ENCODE measurements at places on chromosomes 6 and 20.

- no peak for DNase-seq
Observed at GRCh38 chr20:34693414-34693813, 10.7 kb upstream of the TP53INP2 start.

GRCh38 chr20:3446779-3447178, 24.0 kb upstream of the ATRN start:
- no peak for DNase-seq

DNA sequence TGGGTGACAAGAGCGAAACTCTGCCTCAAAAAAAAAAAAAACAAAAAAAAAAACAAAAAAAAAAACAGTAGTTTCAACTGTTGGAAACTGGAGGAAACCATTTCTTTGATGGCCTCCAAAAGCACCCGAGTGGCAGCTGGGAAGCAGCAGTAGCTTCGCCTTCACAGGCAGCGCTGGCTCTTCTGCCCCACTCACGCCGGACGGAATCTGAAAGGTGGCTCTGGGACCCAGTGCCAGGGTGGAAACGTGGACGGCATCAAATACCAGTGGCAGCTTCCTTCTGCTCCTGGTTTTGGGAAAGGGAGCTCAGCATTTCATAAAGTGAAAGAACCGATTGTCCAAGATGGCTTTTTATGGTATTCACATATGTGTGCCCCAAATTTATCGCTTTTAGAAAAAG, 159.4 kb downstream of the SMOC2 start:
- no peak for DNase-seq

- DNase-seq = no peak
Observed at GRCh38 chr6:88599571-88599970, 363.8 kb downstream of the RNGTT start.

DNA sequence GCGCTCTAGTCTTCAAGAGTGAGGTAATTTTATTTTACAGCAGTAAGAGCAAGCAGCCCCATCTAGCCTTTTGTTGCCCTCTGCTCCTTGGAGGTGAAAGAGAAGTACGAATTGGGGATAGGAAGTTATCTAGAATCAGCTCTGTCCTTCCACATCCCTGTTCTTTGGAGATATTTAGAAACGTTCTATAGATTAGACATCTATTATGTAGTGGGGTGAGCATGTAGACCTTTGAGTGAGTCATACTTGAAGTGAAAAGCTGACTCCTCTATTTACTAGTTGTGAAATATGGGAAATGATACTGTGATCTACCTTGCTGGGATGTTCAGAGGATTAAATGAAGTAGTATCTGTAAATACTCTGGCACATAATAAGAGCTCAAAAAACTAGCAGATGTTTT, 36.0 kb upstream of the SLC35D3 start:
- no peak for DNase-seq

DNA sequence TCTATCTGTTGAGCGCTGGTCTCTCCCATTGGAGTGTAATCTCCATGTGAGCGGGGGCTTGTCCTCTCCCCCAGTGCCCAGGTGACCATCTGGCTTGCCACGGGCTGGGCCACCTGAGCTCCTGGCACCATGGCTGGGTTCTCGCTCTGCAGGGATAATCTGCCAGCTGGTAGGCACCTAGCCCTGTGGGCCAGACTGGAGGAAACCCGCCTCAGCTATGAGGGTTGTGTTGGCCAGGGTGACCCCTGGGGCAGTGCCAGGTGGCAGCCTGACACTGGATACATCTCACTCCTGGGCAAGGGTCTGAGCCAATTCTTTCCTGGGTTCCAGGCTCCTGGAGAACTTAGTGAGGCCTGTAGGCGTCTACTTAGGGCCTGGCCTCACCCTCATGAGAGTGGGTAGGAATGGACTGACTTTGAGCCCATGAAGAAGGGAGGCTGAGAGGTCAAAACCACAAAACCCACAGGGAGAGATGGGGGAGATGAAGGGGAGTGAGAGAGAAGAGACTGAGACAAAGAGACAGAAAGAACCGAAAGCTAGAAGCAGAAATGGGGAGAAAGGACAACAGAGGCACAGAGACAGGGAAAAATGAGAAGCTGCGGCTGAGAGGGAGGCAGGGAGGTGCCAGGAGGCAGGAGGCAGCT, 5.8 kb upstream of the SLC52A3 start:
- DNase-seq = no peak

GRCh38 chr6:6895929-6896328, 211.8 kb upstream of the RREB1 start:
- no peak for DNase-seq

GRCh38 chr6:167555836-167556235, 230.9 kb downstream of the TTLL2 start:
- no peak for DNase-seq

DNA sequence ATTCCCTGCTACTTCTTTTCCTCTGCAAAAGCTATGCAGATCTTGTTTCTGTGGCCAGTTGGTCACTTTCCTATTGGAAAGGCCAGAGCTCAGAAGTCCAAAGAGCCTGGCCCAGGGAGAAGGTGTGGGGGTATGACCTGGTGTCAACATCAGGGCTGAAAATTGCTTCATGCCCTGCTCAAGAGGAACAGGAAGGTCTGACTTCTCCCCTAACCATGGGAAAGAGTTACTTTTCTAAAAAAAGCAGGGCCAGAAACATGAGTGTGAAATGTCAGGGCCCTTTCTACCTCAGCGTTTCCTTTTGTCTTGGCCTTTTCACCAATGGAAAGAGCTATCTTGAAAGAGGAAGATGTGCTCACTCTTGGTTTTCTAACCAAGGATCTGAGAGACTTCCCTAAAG, 117.4 kb downstream of the MAFB start:
- DNase-seq = no peak

- no peak for DNase-seq
Observed at GRCh38 chr6:137217801-137218472, 1.2 kb downstream of the IFNGR1 start.

GRCh38 chr20:43765916-43766315, 39.1 kb upstream of the GTSF1L start:
- DNase-seq = no peak

- DNase-seq = no peak
Observed at GRCh38 chr6:129653746-129654145, 56.2 kb downstream of the ARHGAP18 start.

- no peak for DNase-seq
Observed at GRCh38 chr6:38445336-38445735, 194.4 kb downstream of the BTBD9 start.

- no peak for DNase-seq
Observed at GRCh38 chr6:138818496-138819194, 22.8 kb downstream of the ECT2L start.

- DNase-seq = no peak
Observed at GRCh38 chr6:27861861-27862260, 50.3 kb downstream of the OR2B2 start.

DNA sequence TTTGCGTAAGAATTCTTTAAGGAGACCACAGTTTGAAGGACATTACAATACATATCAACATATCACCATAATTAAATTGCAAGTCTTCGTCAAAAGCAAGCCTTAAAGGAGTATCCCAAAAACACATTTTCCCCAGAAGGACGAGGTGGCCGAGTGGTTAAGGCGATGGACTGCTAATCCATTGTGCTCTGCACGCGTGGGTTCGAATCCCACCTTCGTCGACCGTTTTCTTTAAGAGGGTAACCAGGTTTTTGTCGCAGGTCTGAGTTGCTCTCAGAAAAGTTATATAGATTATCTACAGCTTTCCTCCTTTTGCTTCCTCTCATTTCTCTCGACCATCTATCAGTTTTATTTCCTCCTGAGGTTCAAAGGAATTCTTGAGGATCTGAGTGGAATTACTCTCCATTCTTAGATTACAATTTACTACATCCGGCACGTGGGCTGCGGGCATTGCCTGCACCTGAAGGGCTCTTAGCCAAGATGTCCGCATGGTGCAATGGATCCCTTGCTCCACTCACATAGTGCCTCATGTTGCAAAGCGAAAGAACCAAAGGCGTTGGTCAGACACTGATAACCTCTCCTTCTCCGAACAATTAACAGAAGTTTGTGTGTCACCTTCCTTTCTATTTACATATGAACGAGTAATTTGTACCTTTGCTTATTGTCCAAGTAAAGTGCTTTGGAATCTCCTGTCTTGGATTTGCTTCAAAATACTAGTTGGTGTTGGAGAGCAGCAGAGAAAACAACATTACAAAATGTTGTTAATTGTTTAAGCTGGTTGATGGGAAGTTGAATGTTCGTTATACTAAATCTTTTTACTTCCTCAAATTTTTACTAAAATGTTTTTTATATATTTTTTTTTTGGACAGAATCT, 14.0 kb downstream of the POM121L2 start:
- DNase-seq = no peak

- no peak for DNase-seq
Observed at GRCh38 chr6:105753207-105753606, 332.9 kb upstream of the PRDM1 start.

DNA sequence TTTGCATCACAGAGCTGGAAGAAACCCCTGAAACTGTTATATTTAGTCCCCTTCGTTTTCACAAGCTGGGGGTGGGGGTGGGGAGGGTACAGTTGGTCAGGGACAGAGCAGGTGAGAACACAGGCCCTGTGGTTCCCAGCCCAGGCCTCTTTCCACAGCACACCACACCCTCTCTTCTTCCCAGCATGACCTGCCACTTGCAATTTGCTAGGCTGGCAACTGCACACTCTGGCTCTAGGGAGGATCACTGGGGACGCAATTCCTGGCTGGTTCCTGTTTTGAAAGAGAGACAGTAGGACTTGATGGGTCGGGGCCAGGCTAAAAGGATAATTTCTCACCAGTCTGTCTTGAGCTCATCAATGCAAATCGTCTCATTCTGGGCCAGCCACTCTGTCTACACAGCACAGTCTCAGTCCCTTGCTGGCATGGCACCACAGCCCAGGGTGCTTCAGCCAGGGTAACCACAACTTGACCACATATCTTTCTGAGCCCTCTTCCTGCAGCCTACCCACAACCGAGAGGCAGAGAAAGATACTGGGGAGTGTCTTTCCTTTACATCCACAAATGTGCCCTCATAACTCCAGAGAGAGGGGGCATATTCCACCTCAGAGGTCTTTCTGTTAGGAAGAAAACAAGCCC, 41.7 kb upstream of the EMILIN3 start:
- no peak for DNase-seq

GRCh38 chr6:155197932-155198331, 65.9 kb upstream of the CLDN20 start:
- no peak for DNase-seq

- DNase-seq = no peak
Observed at GRCh38 chr20:53148771-53149147, 176.6 kb downstream of the TSHZ2 start.

GRCh38 chr6:138593124-138593877, 94.0 kb upstream of the NHSL1 start:
- no peak for DNase-seq

DNA sequence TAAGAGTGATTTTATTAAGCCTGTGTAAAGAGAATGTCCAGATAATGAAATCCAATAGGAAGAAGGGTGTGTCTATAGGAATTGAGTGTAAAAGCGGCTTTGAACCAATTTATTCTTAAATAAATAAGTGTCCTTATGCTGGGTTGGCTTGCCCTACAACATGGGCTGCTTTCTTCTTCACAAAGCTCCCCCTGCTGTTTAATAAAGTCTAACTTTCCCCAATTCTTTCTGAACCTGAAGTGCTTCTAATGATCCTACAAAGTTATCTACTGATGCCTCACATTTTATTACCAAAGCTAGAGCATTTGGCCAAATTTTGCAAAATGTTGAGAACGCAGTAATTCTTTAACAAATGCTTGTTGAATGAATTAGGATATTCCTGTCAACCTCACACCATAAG, 36.3 kb upstream of the SIRT5 start:
- DNase-seq = no peak

- no peak for DNase-seq
Observed at GRCh38 chr6:46104209-46104608, 25.6 kb upstream of the ENPP4 start.

DNA sequence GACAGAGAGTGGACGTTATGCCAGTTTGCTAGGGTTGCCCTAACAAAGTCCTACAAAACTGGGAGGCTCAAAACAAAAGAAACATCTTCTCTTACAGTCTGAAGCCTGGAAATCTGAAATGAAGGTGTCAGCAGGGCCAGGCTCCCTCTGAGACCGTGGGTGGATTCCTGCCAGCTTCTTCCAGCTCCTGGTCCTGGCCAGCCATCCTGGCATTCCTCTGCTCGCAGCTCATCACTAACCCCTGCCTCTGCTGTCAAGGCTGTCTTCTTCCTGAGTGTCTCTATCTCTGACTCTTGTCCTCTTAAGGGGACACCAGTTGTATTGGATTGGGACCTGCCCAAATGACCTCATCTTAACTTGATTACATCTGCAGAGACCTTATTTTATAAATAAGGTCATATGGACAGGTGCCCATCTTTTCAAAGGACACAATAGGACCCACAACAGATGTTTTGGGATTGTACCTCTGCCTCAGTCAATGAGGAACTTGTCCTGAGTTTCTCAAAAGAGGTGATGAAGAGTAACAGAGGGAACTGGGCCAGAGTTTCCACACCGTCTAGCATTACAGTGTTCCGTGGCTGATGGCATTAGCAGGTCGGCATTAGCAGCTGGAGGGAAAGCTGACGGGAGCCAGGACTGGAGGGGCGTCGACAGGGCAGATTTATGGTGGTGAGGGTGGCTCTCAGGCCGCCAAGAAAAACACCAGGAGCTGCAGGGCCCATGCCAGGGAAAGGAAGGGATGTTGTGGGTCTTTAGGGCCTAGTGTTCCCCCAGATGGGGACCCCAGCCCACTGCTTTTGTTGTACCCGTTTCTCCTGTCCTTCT, 157.3 kb downstream of the TBXT start:
- no peak for DNase-seq
